SJSA1 (cell line): ENCODE measurements at places on chromosomes 3 and 15.

DNA sequence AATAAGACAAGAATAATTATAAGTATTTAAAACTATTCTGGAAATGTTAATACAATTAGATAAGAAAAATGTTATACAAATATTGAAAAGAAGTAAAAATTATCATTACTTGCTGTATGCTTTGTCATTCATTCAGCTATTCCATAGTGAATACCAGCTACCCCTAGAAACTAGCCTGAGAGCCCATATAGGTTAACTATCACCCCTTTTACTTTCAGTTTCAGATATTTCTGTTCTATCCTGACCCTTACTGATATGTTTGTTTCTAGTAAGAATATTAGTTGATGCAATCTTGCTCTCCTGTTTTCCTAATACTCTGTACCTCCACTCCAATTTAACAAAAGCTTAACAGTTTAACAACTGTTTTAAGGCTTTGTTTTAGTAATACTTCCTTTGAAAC is 31.6 kb downstream of the FAM227B start:
- DNase-seq, result no peak

DNA sequence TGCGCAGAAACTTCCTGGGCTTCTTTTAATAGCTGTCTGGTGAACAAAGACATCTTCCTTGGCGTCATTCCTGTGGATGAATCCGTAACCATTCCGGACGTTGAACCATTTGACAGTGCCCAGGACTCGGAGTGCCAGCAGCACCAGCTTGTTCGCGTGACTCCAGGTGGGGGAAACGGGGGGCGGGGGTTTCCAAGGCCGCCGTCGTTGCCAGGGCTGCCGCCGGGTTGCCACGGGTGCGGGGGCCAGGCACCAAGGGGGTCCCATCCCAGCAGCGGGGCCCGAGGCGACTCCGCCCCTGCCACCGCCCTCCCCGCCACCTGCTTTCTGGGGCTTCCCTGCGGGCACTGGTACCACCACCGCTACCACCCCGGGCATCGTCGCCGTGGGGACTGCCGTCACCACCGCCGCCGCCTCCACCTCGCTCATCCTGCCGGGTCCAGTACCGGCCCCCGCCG is 22.8 kb downstream of the RGMA start:
- no peak for DNase-seq

- no peak for DNase-seq
These were observed 718 bp downstream of the SPG11 start for GRCh38 chr15:44662478-44663409.

- DNase-seq, result no peak
These were observed 83.3 kb downstream of the MCTP2 start for GRCh38 chr15:94314639-94315038.

DNA sequence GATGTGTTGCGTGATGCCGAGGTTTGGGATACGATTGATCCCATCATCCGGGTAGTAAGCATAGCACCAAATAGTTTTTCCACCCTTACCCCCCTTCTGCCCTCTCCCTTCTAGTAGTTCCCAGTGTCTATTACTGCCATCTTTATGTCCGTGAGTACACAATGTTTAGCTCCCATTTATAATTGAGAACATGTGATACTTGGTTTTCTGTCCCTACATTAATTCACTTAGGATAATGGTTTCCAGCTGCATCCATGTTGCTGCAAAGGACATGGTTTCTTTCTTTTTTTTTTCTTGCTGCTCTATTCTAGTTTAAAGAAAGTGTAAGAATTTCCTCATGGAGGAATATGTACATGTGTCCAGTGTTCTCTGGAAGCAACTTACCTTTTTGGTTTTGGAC is 51.8 kb downstream of the NSUN3 start:
- no peak for DNase-seq
